ENCODE measurements at places on chromosomes 12 and 14.

GRCh38 chr12:93638095-93638494 lies 39.1 kb upstream of the CRADD start:
- no peak for DNase-seq

DNA sequence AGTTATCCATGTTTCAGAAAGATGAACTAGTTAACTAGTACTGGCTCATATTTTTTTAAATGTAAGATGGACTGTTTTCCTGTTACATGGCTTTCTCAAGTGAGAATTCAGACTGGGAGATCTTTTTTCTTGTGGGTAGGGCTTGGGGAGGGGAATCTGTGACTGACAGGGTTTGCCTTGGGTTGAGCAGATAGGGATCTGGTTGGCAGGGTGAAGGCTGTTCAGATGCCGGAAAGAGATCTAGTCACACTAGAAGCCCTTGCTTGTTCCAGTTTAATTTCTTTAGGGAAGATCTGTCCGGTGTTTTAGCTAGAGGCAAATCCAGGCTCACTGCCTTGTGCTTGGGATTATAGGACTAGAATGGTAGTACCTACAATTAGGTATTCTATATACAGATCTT lies 63.2 kb downstream of the FBXO33 start:
- no peak for DNase-seq

DNA sequence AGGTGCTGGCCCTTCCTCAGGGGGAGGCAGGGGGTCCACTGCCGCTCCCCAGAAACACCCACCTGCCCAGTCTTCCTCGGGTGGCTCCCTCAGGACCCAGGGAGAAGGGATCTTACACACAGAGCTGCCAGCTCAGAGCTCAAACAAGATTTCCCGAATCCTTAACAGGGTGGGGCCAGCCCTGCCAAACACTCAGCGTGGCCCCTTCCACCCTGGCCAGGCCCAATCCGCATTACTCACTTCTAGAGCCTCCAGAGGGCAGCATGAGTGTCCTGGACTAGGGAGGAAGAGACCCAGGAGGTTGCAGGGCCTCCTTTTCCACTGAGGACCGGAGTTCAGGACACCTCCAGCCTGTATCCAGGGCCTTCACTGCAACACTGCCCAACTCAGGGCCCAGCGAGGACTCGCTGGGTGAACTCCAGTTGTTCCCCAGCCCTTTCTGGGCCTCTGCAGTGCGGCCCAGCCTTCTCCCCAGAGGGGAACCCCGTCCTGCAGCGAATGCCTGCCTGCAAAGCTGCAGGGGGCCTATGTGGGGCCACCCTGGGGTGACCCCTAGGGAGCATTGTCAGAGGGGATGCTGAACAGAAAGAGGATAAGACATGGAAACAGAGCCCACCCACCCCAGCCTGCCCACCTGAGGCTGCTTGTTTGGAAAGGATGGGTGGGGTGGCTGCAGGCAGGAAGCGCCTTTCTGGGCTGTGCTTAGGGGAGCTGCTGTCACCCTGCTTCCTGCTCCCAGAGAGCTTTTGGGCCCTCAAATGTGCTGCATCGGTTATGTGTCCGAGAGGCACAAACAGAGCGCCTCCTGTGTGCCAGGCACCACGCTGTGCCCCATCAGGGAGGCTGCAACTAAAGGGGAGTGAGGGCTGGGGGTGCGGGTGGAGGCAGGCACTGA lies 43.8 kb downstream of the CCNK start:
- no peak for DNase-seq

GRCh38 chr12:109926488-109927210 lies 26.6 kb downstream of the TCHP start:
- DNase-seq: no peak

DNA sequence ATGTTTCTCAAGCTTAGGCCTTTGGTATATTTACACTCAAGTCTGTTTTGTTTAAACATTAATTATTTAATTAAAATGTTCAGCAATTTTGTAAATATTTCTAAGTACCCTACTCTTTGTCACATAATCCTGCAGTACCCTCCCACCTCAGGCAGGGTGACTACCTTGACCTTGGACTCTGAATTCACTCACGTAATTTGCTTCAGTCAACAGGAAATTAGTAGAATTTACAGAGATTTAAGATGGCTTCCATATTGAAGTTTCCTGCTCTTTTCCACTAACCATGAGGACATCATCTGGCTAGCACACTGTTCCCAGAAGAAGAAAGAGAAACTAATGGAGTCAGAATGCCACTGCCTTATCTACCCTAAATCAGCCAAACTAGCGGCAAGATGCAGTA lies 967 bp upstream of the TAS2R19 start:
- DNase-seq: no peak

GRCh38 chr12:88922816-88923215 lies 342.5 kb upstream of the KITLG start:
- no peak for DNase-seq

GRCh38 chr12:34303091-34303870 lies 281.0 kb downstream of the ALG10 start:
- DNase-seq: no peak

DNA sequence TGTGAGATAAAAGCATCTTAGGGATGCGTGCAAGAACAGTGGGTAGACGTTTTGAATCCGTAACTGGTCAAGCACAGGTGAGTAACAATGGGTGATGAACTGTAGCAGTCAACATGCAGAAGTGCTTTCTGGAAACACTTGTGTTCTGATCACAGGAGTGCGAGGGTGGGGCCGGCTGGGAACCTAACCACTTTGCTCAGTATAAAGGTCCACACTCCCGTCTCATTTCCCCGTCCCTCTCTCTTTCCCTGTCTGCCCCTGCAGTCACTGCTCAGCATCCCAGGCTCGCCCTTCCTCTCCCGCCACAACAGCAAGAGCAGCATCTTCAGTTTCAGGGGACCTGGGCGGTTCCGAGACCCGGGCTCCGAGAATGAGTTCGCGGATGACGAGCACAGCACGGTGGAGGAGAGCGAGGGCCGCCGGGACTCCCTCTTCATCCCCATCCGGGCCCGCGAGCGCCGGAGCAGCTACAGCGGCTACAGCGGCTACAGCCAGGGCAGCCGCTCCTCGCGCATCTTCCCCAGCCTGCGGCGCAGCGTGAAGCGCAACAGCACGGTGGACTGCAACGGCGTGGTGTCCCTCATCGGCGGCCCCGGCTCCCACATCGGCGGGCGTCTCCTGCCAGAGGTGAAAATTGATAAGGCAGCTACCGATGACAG lies 127.1 kb downstream of the FIGNL2 start:
- peak; percentile 35 for DNase-seq

- peak; percentile 61 for DNase-seq
Observed at GRCh38 chr14:24430143-24430681, 458 bp downstream of the KHNYN start.

DNA sequence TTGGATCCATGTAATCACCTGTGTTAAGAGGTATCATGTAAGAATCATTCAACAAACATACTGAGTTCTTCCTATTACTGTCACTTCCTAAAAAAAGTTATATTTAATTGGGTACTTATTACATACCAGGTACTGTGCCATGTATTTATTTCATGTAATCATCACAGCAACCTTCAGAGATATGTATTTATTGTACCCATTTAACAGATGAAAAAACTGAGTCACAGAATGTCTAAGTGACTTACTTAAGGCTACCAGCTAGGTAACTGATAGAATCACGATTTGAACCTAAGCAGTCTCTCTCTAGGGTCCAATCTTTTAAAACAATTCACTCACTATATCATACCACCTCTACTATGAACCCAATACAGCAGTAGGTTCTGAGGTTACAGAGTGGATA lies 2.0 kb downstream of the PSME2 start:
- DNase-seq: no peak

- no peak for DNase-seq
Observed at GRCh38 chr12:124921200-124922031, 7.0 kb upstream of the UBC start.

GRCh38 chr12:115752913-115753726 lies 524.4 kb downstream of the MED13L start:
- DNase-seq: peak; percentile 5

GRCh38 chr14:61145903-61146481 lies 135.1 kb downstream of the TMEM30B start:
- no peak for DNase-seq

- DNase-seq: no peak
Observed at GRCh38 chr14:89384023-89384422, 33.0 kb downstream of the FOXN3 start.

DNA sequence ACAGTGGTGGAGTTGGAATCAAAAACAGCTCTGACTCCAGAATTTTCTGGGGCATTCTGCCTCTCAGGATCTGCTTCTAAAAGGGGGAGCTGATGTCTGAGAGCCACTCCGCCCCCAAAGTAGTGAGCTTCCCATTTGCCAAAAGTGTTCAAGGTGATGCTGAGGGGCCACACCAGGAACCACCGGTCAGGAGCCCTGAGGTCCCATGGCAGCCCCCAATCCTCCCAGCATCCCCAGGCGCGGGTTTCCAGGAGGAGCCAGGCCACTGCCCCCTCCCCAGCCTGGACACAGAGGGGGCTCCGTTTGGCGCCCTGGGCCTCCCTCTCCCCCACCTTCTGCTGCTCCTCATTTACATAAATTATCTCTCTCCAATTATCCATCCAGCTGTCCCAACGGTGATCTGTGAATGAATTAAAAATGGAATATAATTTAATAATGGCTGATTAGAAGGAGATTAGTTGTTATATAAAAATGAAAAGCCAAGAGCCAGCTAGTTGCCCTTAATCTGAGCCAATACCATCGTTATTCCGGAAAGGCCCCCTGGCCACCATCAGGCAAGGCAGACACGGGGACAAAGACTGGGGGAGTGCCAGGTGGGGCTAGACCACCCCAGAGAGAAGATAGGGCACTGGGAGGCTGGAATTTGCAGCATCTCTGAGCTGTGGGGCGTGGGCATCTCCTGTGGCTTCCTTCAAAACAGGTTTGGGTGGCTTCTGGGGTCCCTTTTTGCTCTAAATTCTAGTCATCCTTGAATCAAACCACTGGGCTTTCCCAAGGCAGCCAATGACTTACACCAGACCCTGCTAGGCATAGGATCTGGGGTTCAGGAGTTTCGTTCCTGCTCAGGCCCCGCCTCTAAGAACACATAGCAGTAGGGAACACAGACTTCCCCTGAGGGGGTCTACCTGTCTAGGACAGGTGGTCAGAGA lies 19.7 kb upstream of the VSX2 start:
- no peak for DNase-seq

GRCh38 chr14:74195623-74196022 lies 43.6 kb upstream of the VSX2 start:
- no peak for DNase-seq

GRCh38 chr12:119229837-119230236 lies 51.1 kb downstream of the HSPB8 start:
- DNase-seq: no peak
